Stimulated activated CD8-positive, alpha-beta memory T cell treated with anti-CD3 and anti-CD28 coated beads, Interleukin-4, amount 100 ng/mL, for 24 hours (primary cell): ENCODE measurements at places on chromosomes 4 and X.
A peak's percentile ranks its signal among the peaks of the same experiment; 100 is the strongest.

GRCh38 chr4:52948057-52948423 is 85.9 kb downstream of the RASL11B start:
- DNase-seq = no peak

DNA sequence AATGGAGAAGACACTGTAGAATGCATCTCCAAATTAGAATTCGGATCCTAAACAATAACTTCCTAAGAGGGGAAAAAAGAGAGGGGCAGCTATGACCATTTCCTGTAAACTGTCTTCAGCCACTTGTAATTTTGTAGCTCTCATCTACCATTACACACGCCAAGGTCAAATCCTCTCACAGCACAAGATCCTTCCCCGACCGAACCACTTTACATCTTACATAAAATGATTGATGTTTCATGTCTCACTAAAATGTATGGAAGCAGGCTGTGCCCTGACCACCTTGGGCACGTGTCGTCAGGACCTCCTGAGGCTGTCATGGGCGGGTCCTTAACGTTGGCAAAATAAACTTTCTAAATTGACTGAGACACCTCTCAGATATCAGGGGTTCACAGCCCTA is 24.1 kb upstream of the PBDC1 start:
- DNase-seq = peak; percentile 3

DNA sequence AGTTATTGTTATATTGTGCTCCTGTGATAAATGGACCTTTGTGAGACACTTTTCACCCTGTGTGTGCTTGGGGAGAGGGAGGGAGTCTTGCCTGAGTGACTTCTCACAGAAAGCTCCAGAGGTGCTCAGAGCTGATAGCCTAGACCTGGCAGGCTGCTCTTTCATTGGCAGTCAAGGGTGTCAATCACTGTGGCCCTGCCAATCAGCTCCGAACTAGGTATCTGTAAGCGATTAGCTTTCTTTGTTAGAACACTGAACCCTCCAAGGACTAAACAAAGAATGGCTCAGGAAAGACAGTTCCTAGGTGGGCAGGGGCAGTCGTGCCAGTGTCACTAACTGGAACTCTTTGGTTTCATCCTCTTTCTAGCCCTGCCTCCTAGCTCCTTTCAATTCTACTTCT is 2.7 kb upstream of the NALF2 start:
- no peak for DNase-seq

DNA sequence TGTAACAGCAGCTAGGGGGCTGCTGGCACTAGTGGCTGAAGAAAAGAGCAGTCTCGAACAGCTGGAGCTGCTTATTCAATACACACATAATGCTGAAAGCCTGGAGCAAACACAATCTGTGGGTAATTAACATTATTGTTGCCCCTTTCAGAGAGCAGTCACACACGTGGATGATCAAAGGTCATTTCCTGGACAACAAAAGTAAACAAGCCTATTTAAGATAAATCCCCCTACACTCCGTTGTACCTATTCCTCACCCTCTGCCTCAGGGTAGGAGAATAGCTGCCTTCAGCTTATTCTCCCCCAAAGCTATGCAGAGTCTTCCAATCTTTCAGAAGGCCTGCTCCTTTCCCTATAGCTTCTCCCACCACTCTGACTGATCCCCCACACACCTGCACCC is 803.9 kb downstream of the C4orf33 start:
- no peak for DNase-seq

- no peak for DNase-seq
Measured at GRCh38 chr4:37884855-37885487, 5.9 kb upstream of the TBC1D1 start.

DNA sequence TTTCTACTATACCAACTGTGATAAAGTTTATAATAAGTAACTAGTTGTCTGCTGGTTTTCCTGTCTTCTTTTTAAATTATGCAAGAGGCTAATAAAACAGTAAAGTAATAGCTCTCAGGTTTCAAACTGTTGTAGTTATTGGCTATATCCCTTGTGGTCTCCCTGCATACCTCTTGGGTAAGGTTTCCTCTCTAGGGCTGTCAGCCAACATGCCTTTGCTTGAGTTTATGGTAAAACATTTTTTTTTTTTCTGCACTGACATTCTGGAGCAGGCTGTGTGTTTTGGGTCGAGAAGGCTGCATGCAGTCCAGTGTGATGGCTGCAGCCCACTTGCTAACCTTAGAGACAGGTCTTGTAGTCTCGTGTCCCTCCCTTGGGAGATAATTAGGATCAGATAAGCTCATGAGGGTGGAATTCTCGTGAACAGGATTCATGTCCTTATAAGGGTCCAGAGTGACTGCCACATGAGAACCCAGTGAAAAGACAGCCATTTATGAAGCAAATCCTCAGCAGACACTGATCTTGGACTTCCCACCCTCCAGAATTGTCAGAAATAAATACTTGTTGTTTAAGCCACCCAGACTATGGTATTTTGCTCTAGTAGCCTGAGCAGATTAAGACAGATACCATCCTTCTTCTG is 831.2 kb downstream of the CCSER1 start:
- DNase-seq = no peak

GRCh38 chrX:6777238-6778002 is 242.5 kb upstream of the VCX3A start:
- no peak for DNase-seq

GRCh38 chrX:110210417-110211139 is 107.3 kb downstream of the AMMECR1 start:
- no peak for DNase-seq

- no peak for DNase-seq
Measured at GRCh38 chrX:117517994-117518393, 598.6 kb downstream of the KLHL13 start.

DNA sequence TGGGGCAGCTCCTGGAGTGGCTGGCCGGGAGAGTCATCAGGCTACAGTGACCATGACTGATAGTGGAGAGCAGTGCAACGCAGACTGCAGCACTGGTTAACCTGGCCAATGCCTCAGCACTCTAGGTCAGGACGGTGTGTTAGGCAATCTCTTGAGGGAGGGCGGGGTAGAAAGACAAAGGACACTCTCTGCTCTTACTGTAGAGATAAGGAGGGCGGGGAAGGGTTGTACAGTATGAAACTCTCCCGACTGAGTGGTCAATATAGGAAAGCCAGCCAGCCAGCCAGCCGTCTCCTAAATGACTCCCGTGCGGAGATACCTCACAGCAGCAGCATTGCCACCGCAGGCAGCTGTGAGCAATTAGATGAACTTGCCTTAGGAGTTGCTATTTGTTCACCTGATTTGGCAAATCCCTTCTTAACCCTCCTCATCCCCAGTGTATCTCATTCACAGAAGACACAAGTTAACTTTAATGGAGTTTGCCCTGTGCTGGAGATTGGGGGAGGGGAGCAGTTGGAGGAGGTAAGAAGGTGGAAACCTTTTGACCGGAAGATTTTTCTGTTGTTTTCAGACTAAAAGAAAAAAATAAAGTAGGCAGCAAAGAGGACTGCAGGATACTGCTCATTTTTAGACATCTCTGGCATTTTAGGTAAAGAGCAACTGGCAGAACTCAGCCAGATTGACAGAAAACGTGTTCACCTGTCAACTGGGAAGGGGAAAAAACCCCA is 330.5 kb downstream of the HNRNPD start:
- no peak for DNase-seq

GRCh38 chr4:175927121-175927520 is 115.1 kb upstream of the GPM6A start:
- DNase-seq = no peak

- DNase-seq = no peak
Measured at GRCh38 chr4:1215141-1216075, 33.5 kb downstream of the CTBP1 start.

DNA sequence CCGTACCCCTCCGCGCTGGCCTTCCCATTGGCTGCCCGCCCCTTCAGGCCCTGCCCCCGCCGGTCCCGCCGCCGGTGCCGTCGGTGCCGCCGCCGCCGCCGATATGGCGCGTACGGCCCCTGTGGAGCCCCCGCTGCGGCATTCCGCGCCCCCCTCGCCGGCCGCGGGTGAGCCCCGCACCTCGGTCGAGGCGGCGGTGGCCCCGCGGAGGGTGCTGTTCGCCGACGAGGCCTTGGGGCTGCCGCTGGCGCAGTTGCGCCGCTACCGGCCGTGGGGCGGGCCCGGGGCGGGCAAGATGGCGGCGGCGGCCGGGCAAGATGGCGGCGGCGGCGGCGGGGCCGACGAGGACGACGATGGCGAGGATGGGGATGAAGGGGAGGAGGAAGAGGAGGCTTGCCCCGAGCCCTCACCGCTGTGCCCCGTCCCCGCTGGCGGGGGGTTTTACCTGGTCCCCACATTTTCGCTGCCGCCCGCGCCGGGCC is at the start of gene PPP1R3F:
Gene PPP1R3F (plus strand): TSS at position 27 of the 482 bp plus-strand sequence. CDS start 77 bp downstream, at position 104.
- no peak for DNase-seq

- no peak for DNase-seq
Measured at GRCh38 chr4:81982846-81983540, 390.8 kb downstream of the HNRNPD start.

DNA sequence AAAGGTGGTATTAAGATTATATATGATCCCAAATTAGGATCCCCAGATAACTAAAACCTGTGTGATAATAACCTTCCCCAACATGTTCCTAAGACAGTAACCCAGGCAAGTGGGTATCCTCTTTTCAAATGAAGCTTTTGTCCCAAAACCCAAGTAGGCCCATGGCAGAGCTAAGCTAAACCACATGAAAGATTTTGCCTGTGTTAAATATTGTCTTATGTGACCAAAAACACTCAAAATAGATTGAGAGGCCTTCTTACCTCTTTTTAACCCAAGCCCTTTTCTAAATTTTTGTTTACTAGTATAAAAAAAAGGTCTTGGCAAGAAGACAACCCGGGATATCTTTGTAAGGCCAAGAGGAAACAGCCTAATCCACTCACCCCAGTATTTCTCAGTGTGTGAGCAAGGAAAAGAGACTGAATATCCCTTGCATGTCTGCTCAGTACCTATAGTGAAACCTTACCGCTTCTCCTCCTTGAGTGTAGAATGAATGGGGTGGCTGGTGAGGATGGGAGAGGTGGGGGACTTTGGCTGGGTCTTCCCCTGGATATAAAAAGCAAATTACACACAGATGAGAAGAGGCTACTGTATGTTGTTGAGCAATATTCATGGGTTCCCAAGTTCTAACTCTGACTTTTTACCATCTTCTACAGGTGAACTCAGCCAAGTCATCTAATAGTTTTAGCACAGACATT is 188.8 kb upstream of the BMP3 start:
- no peak for DNase-seq

DNA sequence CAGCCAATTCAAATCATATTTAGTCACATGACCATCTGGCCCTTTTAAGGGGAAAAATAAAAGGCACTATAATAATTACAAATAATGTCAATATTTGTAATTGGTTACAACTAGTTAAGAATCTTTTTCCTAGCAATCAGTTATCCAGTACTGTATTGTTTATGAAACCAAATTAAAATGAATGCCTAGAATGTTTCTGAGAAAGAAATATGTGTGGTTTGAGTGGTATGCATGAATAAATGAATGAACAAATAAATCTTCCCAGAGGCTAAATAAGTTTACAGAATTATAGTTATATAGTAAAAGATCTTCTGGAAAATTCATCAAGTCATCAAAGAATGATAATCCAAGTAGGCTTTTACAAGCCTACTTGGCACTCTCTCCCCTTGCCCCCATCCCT is 55.8 kb upstream of the F8A3 start:
- DNase-seq = no peak

DNA sequence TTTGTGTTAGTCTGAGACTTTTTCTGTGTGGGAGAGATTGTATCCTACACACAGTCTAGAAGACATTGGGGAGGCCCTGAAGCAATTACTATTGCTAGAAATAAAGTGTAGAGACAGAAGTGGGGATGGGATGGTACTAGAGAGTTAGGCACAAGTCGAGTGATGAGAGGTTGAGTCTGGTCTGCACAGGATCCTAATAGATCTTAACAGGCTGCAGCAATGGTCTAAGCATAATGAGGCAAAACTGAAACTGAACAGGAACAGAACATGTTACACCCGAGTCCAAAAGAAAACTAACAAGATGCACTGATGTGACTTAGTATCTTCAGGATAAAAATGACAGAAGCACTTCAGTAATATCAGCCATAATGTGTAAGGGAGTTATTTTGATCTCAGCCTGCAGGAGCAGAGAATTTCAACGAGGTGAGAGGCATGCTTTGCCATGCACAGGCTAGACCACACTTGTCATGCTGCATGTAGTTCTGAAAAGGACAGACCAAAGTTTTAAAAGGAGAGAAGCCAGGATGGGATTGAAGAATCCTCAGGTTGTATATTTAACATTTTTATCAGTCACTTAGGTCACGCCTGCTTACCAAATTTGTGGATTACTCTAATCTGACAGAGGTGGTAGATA is 205.8 kb upstream of the BOD1L1 start:
- no peak for DNase-seq

GRCh38 chrX:102042372-102043325 is 82.8 kb upstream of the TCEAL2 start:
- no peak for DNase-seq

DNA sequence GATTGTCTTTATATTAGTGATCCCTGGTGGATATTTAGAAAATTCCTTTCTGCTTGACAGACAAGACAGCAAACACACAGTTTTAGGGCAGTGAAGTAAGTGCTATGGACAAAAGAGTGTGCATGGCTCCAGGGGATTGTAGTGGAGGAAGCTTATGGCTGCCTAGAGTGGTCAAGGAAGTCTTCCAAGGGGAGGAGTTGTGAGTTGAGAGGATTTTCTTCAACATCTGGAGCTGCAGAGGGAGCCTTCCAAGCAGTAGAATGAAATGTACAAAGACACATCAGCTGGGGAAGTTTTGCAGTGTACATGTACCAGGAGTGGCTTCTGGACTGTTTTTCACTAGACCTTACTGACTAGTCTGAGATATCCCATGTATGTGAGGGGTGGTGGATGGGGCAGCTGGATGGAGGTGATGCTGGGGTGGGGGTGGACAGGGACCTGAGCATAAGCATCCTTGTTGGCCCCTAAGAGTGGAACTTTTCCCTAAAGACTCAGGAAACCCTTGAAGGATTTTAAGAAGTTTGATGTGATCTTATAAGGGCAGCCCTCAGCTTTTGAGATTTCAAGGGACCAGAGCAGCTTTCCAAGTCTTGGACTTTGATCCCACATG is 160.5 kb upstream of the TAPT1 start:
- DNase-seq = no peak

DNA sequence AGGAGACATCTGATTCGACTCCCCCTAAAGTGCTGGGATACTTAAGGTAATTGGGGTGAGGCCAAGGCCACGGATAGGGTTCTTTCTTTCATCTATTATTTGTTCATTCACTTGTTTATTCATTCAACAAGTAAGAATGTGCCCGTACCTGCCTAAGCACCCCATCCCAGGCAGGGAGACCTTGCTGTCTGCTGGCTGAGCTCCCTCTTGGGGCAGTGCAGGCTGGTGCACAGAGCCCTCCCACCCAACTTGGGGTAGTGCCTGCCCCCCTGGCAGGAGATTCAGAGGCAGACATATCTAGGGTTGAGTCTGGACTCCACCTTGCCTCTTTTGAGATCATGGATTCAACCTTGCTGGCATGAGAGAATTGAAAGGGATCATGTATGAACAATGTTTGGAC is 95.7 kb downstream of the DRD5 start:
- no peak for DNase-seq
